HFFc6 (cell line): ENCODE measurements at places on chromosomes 12 and 14. TPM values are rescaled to one million over a fixed set of nuclear protein-coding genes. Genes with fewer than 3 reads are reported as not detected.

SLC6A12 gene
- not detected in 3 replicates for total RNA-seq

BEGAIN gene
- total RNA-seq = 0.09 to 0.21 TPM (median 0.14 TPM) in 3 replicates

VWF gene
- 0.05 to 0.21 TPM (median 0.07 TPM) in 3 replicates for total RNA-seq

IAPP gene
- not detected in 3 replicates for total RNA-seq

ASPG gene
- not detected in 3 replicates for total RNA-seq

DNA sequence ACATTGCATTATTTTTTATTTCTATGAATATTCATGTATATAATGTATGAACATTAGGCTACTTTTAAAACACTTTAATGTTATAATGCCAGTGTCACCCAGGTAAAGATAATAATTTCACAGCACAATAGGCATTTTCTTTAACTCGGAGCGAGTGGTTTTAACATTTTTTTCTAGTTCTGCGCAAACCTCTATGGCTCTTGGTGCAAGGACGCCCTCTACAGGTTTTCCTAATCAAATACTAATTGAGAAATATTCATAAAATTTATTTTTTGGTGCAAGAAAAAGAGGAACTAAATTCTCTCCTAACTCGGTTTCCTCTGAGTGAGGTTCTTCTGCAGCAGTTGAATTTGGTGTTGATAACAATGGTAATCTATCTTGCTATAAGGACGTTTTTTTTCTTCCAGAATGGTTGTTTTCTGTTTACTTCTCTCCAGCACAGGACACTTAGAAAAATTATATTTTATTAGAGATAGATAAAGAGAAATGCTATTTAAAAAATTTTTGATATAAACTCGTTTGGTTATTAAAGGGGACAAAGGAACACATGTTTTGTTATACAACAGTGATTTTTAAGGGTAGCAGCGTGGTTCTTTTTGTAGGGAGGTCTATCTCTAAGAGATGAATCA, 2.4 kb upstream of the WIF1 start:
- no peaks in the 10 kb centered on the region for H3K36me3 ChIP-seq
- H3K4me3 ChIP-seq = no peak overlapping the region
- peaks cover 23% of the 10 kb centered on the region for H3K27me3 ChIP-seq
- peak; percentile 22 for DNase-seq
- H3K27ac ChIP-seq = no peak overlapping the region
- no peaks in the 10 kb centered on the region for H3K4me1 ChIP-seq

DNA sequence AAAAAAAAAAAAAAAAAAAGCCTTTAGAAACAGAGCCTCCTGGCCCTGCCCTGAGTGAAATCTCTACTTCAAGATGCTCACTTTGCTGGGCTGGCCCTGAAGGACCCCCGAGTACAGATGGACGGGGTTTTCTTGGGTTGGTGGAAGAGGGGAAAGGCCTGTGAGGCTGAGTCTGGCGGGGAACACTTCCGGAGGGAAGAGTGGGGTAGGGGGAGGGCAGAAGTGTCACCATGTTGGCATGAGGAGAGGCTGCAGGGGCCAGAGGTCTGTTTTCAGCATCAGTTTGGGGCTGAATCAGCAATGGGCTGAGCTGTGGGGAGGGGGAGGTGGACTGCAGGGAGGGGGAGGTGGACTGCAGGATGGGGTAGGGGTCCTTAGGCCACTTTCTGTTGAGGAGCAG, 15.3 kb downstream of the RFLNA start:
- no peaks in the 10 kb centered on the region for H3K4me1 ChIP-seq
- DNase-seq = no peak
- no peaks in the 10 kb centered on the region for H3K36me3 ChIP-seq
- H3K27ac ChIP-seq = no peak overlapping the region
- peaks cover 39% of the 10 kb centered on the region for H3K27me3 ChIP-seq

GRCh38 chr14:65177551-65177950, 75.2 kb upstream of the MAX start:
- no peak overlapping the region for H3K27ac ChIP-seq
- no peak overlapping the region for H3K4me3 ChIP-seq
- peaks cover 11% of the 10 kb centered on the region for H3K36me3 ChIP-seq
- peaks cover 33% of the 10 kb centered on the region for H3K4me1 ChIP-seq

DNA sequence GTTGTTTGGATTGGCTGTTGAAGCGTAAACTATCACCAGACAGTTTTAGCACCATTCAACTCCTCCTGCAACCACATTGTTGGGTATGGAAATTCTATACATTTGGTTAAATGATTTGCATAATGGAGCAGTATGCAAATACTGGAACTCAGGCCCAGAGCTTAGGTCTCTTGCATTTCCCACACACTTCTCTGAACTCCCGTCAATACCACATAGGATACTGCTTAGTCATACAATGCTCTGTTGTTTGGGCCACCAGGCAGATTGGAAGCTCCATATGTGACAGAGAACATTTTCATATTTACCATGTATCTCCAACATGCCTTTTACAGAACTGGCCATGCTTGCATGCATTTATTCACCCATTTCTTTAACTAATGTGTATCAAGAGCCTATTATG, 78.0 kb downstream of the IFNG start:
- H3K4me1 ChIP-seq = no peaks in the 10 kb centered on the region
- no peak overlapping the region for H3K27ac ChIP-seq
- H3K36me3 ChIP-seq = no peaks in the 10 kb centered on the region
- H3K4me3 ChIP-seq = no peak overlapping the region
- H3K27me3 ChIP-seq = peaks cover 5% of the 10 kb centered on the region
- DNase-seq = no peak

DNA sequence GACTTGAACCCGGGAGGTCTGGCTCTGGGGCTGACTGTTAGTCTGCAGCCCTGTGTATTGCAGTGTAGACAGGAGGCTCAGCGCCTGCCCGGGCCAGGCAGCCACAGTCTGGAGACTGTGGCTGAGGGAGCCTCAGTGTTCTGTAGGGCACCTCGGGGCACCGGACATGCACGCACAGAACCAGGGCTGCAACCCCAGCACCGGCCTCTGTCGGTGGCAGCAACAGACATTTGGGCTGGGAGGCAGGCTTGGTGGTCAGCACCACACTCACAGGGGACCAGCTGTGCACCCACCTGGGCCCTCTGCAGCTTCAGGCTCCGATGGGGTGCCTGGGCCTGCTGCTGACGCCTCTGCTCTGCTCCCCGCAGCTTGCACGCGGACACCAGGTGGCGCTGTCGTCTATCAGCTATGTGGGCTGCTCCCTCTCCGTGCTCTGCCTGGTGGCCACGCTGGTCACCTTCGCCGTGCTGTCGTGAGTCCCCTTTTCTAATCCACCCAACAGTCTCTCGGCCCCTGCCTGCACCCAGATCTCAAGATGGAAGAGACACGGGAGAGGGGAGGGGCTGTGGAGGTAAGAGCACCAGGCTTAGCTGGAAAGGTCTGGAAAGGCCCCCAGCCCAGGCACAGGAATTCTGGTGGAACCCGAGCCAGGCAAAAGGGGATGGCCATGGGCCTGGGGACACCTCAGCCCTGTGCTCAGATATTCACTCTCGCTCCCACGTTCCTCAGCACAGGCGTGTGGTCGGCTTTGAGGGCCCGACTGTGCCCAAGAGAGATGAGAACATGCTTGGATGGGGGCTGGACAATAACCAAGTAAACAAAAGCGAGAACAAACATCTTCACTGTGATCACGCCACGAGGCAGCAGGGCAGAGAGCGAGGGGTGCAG, 151.0 kb downstream of the ADGRD1 start:
- no peak overlapping the region for H3K4me3 ChIP-seq
- H3K36me3 ChIP-seq = no peaks in the 10 kb centered on the region
- DNase-seq = peak; percentile 5
- H3K27ac ChIP-seq = no peak overlapping the region
- no peaks in the 10 kb centered on the region for H3K4me1 ChIP-seq
- H3K27me3 ChIP-seq = no peaks in the 10 kb centered on the region; the same call in 1 of the 2 replicates

- no peak overlapping the region for H3K4me3 ChIP-seq
- peaks cover 16% of the 10 kb centered on the region for H3K27me3 ChIP-seq
- no peaks in the 10 kb centered on the region for H3K36me3 ChIP-seq
- no peak for DNase-seq
- H3K27ac ChIP-seq = no peak overlapping the region
Measured at GRCh38 chr12:95351748-95352147, 122.2 kb upstream of the METAP2 start.

DNA sequence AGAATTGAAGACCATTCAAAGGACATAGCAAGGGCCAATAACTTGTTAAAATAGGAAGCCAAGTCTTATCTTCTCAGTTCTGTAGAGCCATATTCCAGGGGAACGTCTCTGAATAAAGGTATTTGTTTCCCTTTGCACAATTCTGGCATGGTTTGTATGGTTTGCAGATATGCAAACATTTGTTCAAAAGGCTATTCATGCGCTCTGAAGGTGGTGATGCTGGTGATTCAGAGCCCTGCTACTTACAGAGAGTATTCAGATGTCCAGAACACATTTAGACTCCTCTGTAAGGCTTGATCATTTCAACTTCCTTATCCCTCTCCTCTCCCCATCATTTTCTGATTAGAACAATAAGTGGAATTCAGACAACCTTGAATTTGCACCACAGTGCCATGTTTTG, 35.9 kb downstream of the SLC4A8 start:
- H3K27me3 ChIP-seq = no peaks in the 10 kb centered on the region
- H3K36me3 ChIP-seq = 0 out of 2 replicates have a peak, but pooled peaks cover 4% of the 10 kb centered on the region
- H3K27ac ChIP-seq = no peak overlapping the region
- H3K4me3 ChIP-seq = no peak overlapping the region

- H3K4me1 ChIP-seq = peaks cover 8% of the 10 kb centered on the region
- H3K27ac ChIP-seq = no peak overlapping the region
- peaks cover under 1% of the 10 kb centered on the region; the same call in 1 of the 2 replicates for H3K36me3 ChIP-seq
- no peak overlapping the region for H3K4me3 ChIP-seq
Measured at GRCh38 chr12:2583091-2583497, 211.7 kb upstream of the FKBP4 start.

GRCh38 chr12:66661357-66661756, 17.5 kb downstream of the GRIP1 start:
- no peak overlapping the region for H3K27ac ChIP-seq
- DNase-seq = no peak
- H3K4me3 ChIP-seq = no peak overlapping the region
- peaks cover 2% of the 10 kb centered on the region; the same call in 1 of the 2 replicates for H3K27me3 ChIP-seq
- no peaks in the 10 kb centered on the region for H3K36me3 ChIP-seq

- H3K27me3 ChIP-seq = no peaks in the 10 kb centered on the region
- peak overlapping the region; percentile 48; the same call in 1 of the 2 replicates for H3K27ac ChIP-seq
- H3K4me3 ChIP-seq = no peak overlapping the region
Measured at GRCh38 chr12:32702473-32702872, 23.4 kb downstream of the DNM1L start.

DNA sequence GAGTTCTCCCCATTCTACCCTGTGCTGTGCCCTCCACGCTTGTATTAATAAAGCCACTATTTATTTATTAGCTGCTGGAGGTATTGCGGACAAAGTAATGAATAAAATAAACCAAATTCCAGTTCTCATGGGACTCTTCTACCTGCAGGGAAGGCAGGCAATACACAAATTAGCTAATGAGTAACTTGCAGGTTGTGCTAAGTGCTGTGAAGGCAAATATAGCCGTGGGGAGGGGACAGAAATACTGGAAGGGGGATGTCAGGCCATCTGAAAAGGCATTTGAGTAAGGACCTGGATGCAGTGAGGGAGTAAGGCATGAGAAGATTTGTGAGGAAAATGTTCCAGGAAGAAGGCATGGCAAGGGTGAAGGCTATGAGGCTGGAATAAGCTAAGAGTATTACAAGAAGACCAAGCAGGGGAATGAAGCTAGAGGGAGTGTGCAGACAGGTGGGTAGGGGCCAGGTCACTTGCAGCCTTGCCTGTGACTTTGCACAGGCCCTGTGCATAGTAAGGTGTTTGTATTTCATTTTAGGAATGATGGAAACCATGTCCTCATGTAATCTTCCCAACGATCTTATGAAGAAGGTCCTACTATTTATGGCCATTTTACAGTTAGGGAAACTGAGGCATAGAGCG, 167.5 kb downstream of the PTPN11 start:
- no peaks in the 10 kb centered on the region for H3K4me1 ChIP-seq
- H3K36me3 ChIP-seq = no peaks in the 10 kb centered on the region
- no peak overlapping the region for H3K27ac ChIP-seq
- H3K27me3 ChIP-seq = no peaks in the 10 kb centered on the region; the same call in 1 of the 2 replicates
- H3K4me3 ChIP-seq = no peak overlapping the region

GRCh38 chr14:34324363-34324795, 137.7 kb downstream of the SPTSSA start:
- no peak overlapping the region for H3K4me3 ChIP-seq

GRCh38 chr14:68719634-68720384, 73.1 kb downstream of the ZFP36L1 start:
- peaks cover 23% of the 10 kb centered on the region for H3K4me1 ChIP-seq
- no peak for DNase-seq
- H3K36me3 ChIP-seq = 0 out of 2 replicates have a peak, but pooled peaks cover 3% of the 10 kb centered on the region
- H3K27me3 ChIP-seq = peaks cover 4% of the 10 kb centered on the region
- no peak overlapping the region for H3K27ac ChIP-seq
- H3K4me3 ChIP-seq = no peak overlapping the region
